ENCODE measurements at places on chromosomes 16 and 17.
A peak's percentile ranks its signal among the peaks of the same experiment; 100 is the strongest.

DNA sequence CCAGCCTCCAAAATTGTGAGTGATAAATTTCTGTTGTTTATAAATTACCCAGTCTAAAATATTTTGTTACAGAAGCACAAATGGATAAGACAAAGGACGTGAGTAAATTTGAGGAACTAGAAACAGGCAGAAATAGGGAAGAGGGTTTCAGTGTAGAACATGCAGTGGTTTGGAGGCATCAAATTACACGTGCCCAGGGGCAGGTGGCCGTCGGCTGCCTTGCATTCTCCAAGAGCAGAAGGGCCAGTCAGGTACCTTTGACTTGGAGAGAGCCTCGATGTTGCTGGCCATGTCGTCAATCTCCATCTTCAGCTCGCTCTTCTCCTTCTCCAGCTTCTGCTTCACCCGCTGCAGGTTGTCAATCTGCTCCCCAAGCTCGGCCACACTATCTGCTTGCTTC, 54.3 kb downstream of the MYH13 start:
- DNase-seq: no peak

DNA sequence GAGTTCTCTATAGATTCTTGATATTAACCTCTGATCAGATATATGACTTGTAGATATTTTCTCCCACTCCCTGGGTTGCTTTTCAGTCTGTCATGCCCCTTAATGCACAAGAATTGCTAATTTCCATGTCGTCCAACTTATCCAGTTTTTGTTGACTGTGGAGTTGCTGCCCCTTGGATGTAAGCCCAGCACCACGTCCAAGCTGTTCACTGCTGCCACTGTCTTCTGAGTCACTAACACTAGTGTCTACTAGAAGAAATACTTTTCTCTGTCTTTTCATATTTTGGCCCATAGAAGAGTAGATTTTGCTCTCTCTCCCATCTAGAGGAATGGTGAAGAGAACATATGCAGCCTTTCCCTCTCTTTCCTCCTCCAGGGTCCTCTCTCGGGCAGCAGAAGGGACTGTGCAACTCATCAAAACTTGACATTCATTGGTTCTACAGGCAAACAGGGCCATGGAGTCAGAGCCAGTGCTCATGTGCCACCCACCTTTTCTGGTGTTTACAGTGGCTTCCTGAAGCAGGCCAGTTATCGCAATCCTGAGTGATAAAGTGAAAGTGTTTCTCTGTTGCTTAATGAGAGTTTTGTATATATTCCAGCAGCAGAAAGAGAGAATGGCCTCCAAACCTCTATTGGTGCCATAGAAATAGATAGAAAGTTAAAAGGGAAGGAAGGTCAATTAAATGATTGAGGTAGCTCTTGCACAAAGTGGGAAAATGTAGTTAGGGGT, 22.6 kb upstream of the PMP22 start:
- no peak for DNase-seq

DNA sequence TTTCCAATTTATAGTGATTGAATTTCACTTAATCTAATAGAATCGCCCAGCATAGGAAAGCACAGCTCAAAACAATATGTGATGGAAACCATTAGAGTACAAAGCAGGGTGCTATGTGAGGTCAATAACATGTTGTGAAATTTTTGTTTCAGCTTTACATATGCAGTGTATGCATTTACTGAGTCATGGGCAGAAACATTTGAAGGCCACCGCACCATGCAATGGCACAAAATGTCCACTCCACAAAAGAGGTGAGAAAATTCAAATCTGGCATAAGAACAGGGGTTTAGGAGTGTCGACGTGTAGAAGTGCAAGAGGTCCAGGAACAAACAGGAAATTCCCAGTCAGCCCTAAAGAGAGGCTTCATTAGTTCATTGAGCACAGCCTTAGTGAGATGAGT, 131.2 kb downstream of the ANKFN1 start:
- no peak for DNase-seq

DNA sequence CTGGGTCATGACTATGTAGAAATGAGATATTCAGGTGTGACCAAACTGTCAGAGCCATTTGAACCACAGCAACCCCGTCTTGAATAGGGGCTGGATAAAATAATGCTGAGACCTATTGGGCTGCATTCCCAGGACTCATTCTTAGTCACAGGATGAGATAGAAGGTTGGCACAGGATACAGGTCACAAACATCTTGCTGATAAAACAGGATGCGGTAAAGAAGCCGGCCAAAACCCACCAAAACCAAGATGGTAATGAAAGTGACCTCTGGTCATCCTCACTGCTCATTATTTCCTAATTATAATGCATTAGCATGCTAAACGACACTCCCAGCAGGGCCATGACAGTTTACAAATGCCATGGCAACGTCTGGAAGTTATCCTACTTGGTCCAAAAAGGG, 545.5 kb downstream of the TMEM114 start:
- DNase-seq: no peak

- DNase-seq: no peak
Measured at GRCh38 chr16:8853150-8853549, 15.7 kb downstream of the CARHSP1 start.

DNA sequence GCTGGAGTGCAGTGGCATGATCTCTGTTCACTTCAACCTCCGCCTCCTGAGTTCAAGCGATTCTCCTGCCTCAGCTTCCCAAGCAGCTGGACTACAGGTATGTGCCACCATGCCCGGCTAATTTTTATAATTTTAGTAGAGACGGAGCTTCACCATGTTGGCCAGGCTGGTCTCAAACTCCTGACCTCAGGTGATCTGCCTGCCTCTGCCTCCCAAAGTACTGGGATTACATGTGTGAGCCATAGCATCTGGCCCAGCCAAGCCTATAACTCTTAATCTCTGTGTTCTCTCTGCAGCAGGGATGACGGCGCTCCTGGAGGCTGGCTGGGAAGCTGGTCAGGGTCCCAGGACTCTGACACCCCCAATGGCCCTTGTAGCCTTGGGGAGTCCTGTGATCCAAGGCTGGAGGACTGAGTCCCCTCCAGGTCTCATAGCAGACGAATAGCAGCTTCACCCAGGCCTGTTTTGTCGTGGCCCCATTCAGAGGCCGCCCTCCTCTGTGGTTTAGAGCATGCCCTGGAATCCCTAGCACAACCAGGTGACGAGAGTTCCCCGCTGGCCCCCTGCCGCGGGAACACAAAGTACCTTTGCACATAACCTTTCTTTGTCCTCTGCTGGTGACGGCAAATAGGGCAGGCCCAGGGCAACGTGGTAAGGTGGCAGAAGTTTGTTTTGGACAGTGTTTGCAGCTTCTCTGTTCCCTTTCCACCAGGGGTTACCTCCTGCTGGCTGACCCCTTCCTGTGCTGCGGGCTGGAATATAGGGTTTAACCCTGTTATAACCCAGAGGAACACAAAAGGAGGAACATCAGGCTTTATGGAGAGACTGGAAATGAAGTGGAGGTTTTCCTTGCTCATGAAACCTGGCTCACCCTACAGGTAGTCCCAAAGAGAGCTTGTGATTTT, 43.0 kb upstream of the TOB1 start:
- DNase-seq: no peak

GRCh38 chr17:65287040-65287439, 149.9 kb downstream of the RGS9 start:
- no peak for DNase-seq

DNA sequence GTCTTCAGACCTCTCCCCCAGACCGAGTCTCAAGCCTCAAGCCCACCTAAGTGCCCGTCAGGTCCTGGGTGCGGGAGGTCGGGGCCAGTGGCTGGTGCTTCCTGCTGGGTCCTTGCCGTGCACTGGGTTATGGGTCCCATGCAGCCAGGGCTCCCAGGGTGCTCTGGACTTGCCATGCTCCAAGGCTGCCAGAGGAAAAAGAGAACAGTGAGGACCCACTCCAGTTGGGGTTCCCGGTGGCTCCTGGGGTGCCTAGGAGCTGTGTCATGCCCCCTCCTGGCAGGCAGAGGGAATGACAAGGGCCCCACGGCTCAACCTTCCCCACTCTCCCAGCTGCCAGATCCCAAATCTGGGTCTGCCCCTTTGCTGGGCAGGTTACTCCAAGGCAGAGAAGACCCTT, 3.8 kb downstream of the SNX20 start:
- DNase-seq: no peak

- DNase-seq: no peak
Measured at GRCh38 chr16:19776147-19776546, 58.1 kb downstream of the IQCK start.

DNA sequence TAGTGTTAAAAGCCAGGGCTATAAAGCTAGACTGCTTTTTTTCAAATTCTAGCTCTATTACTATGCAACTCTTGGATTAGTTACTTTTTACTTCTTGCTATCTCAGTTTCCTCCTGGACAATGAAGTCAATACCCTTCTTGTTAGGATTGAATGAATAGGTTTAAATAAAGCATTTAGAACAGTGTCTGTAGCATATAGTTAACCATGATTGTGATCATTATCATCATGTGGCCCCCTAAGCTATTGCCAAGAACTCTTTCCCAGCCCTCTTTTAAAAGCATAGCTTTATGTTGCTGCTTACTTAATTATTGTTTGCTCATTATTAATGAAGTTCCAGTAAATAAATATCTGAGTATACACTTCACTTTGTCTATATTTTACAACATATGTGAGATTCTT, 4.5 kb downstream of the VMP1 start:
- no peak for DNase-seq

- peak; percentile 66 for DNase-seq
Measured at GRCh38 chr16:30844671-30845449, 49.0 kb downstream of the BCL7C start.

- no peak for DNase-seq
Measured at GRCh38 chr16:65113441-65113840, 8.4 kb downstream of the CDH11 start.

GRCh38 chr16:3494386-3494973, 809 bp downstream of the C16orf90 start:
- no peak for DNase-seq

GRCh38 chr17:56930739-56931337, 17.0 kb upstream of the TRIM25 start:
- DNase-seq: no peak

- DNase-seq: no peak
Measured at GRCh38 chr16:19164285-19164684, 3.8 kb upstream of the SYT17 start.

- DNase-seq: peak; percentile 78
Measured at GRCh38 chr17:74737299-74738050, 419 bp downstream of the RAB37 start.

DNA sequence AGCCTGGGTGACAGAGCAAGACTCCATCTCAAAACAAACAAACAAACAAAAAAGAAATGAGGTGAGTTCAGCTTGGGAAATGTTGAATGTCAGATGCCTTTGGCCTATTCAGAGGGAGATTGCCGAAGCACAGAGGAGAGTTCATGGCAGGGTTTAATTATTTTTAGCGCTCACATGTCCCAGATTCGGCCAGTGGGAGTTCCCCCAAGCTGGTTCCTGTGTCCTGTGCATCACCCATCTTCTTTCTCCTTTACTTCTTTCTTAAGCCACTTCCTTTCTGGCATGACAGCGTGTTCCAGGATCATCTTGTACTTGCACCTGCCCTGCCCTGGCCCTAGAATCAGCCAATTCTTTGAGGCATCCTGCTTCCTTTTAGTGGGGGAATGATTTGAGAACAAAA, 9.2 kb downstream of the MPV17L start:
- DNase-seq: no peak

GRCh38 chr16:30355954-30356308, 823 bp upstream of the CD2BP2 start:
- DNase-seq: no peak

GRCh38 chr17:40986920-40987319, 2.8 kb upstream of the KRT40 start:
- DNase-seq: no peak

GRCh38 chr16:81843683-81844082, 64.6 kb downstream of the PLCG2 start:
- DNase-seq: no peak

- DNase-seq: no peak
Measured at GRCh38 chr16:83402967-83403366, 404.8 kb upstream of the HSBP1 start.

- DNase-seq: no peak
Measured at GRCh38 chr17:78132767-78133178, 2.2 kb downstream of the TMC8 start.

- no peak for DNase-seq
Measured at GRCh38 chr16:68289621-68290329, 21.0 kb downstream of the SLC7A6OS start.

GRCh38 chr17:10729334-10730193, at the start of gene TMEM220:
Gene TMEM220 (minus strand): TSS chr17:10730023. CDS start chr17:10729851, 172 bp downstream.
- DNase-seq: no peak

DNA sequence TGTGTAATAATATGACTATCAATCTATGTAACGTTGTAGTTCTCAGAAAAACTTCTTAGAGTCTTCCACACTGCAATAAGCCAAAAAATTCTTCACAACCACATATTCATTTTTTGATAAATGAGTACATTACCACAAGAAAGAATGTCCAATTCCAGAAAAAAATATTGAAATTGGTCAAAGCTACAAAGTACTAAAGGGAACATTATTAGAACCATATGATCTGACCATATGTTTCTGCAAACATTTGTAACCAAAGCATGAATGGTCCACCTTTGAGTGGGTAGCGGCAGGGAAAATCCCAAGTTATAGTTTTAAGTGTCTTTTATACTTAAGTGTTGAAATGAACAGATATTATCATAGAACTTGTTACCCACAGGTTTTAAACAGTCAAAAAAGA, 71.7 kb upstream of the NACA2 start:
- no peak for DNase-seq

GRCh38 chr16:1947369-1947670, 4.3 kb upstream of the MSRB1 start:
- no peak for DNase-seq

- no peak for DNase-seq
Measured at GRCh38 chr16:17037499-17037898, 433.3 kb downstream of the XYLT1 start.

DNA sequence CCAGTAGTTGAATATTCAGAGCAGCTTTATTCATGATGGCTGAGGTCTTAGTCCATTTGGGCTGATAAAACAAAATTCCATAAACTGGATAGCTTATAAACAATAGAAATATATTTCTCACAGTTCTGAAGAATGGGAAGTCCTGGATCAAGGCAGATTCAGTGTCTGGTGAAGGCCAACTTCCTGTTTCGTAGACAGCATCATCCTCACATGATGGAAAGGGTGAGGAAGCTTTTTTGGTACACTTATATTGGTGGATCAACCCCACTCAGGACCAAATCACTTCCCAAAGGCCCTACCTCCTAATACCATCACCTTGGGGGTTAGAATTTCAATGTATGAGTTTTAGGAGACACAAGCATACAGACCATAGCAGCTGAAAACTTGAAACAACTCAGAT, 224.2 kb downstream of the CYB561 start:
- DNase-seq: no peak

DNA sequence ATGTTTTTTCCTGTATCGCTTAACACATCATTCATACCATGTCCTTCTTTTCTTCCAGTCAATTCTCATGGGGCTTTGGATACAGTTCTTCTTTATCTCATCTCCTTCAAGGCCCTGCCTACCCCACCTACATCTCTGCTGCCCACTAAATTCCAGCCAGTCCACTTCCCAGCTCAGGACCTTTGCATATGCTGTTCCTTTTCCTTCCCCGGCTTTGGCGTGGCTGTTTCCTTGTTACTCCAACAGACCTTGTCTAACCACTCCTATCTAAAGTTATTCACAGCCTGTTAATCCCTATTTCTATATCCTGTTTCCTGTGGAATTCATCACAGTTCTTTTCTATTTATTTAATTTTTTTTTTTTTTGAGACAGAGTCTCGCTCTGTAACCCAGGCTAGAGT, 6.6 kb upstream of the STAT3 start:
- no peak for DNase-seq
